Astrocyte (in vitro differentiated cells and primary cell): ENCODE measurements at places on chromosomes 12 and 14. TPM values are rescaled to one million over a fixed set of nuclear protein-coding genes. Genes with fewer than 3 reads are reported as not detected.

- H3K36me3 ChIP-seq, result no peaks in the 10 kb centered on the region
- DNase-seq, result peak; percentile 54
- H3K27ac ChIP-seq, result no peak overlapping the region
- H3K27me3 ChIP-seq, result no peaks in the 10 kb centered on the region
These were observed 258.1 kb downstream of the PCNX1 start for GRCh38 chr14:71165121-71166031.

DNA sequence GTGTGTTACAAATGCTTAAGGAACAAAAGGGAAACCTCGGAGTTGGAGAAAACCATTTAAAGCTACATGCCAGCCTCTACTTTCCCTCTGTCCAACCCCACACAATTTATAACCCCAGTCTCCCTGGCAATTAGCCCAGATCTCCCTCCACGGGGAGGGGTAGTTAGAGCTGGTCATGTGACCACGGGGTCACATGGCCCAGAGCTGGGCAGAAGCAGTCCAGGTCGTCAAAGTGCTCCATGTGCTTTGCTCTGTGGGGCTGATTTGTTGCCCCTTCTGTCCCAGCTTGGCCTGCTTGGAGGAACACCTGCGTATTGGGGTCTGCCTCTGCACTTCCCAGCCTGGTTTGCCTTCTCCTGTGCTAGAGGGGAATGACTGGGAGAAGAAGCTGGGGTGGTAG, 219.1 kb downstream of the RBM19 start:
- no peak for DNase-seq
- H3K4me3 ChIP-seq, result no peak overlapping the region
- no peaks in the 10 kb centered on the region for H3K36me3 ChIP-seq
- no peak overlapping the region for H3K27ac ChIP-seq
- H3K27me3 ChIP-seq, result peaks cover 28% of the 10 kb centered on the region
- H3K4me1 ChIP-seq, result no peaks in the 10 kb centered on the region

TSHR gene
- not detected in 2 replicates for total RNA-seq

DNA sequence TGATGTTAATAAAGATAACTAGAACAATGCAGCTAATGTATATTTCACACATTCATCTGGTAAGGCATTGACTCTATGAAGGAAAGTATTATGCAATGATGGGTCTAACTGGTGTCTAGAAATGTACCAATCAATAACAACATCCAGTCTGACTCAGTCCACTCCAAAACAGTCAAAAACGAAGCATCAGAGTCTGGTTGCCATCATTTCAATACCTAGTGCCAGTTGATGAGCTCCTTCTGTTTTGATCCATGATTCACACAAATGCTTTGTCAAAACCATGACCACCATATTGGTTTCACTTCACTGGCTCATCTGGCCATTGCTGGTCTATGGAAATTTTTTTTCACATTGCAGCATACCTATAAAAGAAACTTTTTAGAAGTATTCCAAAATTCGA, 747.2 kb upstream of the TMEM132C start:
- no peak overlapping the region for H3K4me3 ChIP-seq
- H3K36me3 ChIP-seq, result no peaks in the 10 kb centered on the region
- H3K27me3 ChIP-seq, result no peaks in the 10 kb centered on the region

GRCh38 chr12:107397890-107398500, 287.6 kb upstream of the PWP1 start:
- peaks cover 31% of the 10 kb centered on the region for H3K4me1 ChIP-seq
- no peak overlapping the region for H3K4me3 ChIP-seq
- H3K27ac ChIP-seq, result no peak overlapping the region
- no peaks in the 10 kb centered on the region for H3K36me3 ChIP-seq
- DNase-seq, result peak; percentile 18

GRCh38 chr12:66508025-66508424, 170.9 kb downstream of the GRIP1 start:
- H3K27me3 ChIP-seq, result no peaks in the 10 kb centered on the region
- no peak overlapping the region for H3K4me3 ChIP-seq
- no peak overlapping the region for H3K27ac ChIP-seq
- H3K36me3 ChIP-seq, result no peaks in the 10 kb centered on the region
- H3K4me1 ChIP-seq, result no peaks in the 10 kb centered on the region

DNA sequence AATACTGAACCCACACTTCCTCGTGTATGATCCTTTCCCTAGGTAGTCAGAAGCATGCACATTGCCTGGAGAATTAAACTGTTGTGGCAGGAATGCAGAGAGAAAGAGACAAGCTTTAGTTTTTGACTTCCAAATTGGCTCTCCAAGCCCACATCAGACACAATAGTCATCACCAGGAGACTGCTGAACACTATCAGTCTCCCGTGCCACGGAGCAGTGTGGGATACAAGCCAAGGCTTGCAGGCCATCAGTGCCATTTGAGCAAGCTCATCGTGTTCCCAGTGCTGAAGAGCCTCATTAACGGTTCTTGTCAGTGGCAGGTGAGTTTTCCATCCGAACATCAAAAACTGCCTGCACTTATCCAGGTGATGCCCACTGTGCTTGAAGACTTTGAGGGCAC, 410.8 kb downstream of the NAV3 start:
- H3K4me3 ChIP-seq, result no peak overlapping the region
- H3K4me1 ChIP-seq, result no peaks in the 10 kb centered on the region
- no peak for DNase-seq

ENDOU gene
- not detected in 2 replicates for total RNA-seq

DNA sequence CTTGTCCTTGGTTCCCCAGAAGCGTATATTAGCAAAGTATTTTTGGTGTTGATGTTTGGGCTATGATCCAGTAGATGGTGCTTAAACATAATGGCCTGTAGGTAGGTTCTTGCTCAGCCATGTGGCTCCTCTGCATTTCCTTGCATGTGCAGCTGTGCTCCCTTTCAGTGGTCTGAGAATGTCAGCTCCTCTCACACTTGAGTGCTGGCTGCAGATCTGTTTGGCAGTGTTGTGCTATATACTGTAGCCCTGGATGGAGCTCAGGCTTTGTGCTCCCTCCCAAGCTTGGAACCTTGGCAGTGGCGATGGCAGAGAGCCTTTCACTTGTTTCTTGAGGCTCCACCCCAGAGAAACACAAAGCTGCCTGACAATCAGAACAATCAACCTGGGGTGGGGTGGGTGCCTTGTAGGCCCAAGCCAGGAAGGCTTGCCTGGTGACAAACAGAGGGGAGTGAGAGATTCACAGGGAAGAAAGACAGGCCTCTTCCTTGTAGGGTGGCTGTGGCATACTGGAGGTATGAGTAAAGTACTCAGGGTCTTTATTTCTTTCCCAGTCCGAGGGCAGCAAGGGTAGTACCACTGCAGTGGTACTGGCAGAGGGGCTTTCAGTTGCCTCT, 255.3 kb downstream of the RAD51B start:
- no peaks in the 10 kb centered on the region for H3K36me3 ChIP-seq
- H3K4me3 ChIP-seq, result no peak overlapping the region
- H3K4me1 ChIP-seq, result no peaks in the 10 kb centered on the region
- no peaks in the 10 kb centered on the region for H3K27me3 ChIP-seq

DNA sequence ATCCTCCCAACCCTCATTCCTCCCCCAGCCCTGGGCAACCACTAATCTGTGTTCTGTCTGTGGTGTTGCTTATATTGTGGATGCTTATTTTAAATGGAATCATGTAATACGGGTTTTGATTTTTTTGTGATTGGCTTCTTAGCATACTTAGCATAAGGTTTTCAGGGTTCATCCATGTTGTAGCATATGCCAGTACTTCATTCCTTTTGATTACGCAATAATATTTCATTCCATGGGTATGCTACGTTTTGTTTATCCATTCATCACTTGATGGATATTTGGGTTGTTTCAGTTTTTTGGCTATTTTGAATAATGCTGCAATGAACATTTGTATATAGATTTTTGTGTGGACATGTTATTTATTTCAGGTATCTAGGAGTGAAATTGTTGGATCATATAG, 82.9 kb downstream of the TSPAN9 start:
- no peak overlapping the region for H3K4me3 ChIP-seq
- H3K27ac ChIP-seq, result no peak overlapping the region
- H3K4me1 ChIP-seq, result peaks cover 10% of the 10 kb centered on the region
- H3K36me3 ChIP-seq, result no peaks in the 10 kb centered on the region
- no peaks in the 10 kb centered on the region for H3K27me3 ChIP-seq
- peak; percentile 30 for DNase-seq

DNA sequence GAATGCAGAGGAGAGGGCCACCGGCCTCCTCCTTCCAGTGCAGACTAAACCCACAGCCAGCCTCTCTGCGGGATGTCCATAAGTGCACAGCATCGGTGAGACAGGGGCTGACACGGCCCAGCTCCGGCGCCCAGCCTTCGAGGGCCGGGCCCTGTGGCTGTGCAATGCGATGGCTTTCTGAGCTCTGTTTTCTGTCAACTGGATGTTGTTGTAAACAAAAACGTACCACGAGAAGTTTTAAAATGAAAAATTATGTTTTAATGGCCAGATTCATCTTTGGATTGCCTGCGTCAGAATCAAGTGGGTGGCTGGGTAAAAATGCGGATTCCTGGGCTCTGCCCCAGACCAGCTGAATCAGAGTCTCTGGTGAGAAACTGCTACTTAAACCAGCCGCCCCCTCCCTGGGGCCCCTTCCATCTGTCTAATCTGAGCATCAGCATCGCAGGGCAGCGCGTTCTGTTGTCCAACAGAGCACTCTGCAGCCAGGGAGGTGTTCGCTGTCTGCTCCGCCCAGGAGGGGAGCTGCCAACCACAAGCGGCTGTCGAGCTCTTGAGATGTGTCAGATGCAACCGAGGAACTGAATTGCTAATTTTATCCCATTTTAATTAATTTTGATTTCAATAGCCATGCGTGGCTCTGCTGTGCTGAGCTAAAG, 133.4 kb downstream of the RFLNA start:
- H3K4me1 ChIP-seq, result peaks cover 34% of the 10 kb centered on the region
- no peak overlapping the region for H3K4me3 ChIP-seq
- H3K36me3 ChIP-seq, result peaks cover 5% of the 10 kb centered on the region
- H3K27ac ChIP-seq, result peak overlapping the region; percentile 63

GRCh38 chr12:76085520-76085868, 1.0 kb upstream of the NAP1L1 start:
- peaks cover 17% of the 10 kb centered on the region for H3K4me1 ChIP-seq
- DNase-seq, result peak; percentile 55

GRCh38 chr14:75495882-75496281, 26.4 kb upstream of the BATF start:
- no peak overlapping the region for H3K4me3 ChIP-seq
- H3K36me3 ChIP-seq, result no peaks in the 10 kb centered on the region
- no peaks in the 10 kb centered on the region for H3K4me1 ChIP-seq
- no peak for DNase-seq

RNASE1 gene
- total RNA-seq, result 4.7 and 5.3 TPM in 2 replicates

FOXN4 gene
- total RNA-seq, result not detected in 2 replicates

GPRC5A gene
- 4.2 and 12.5 TPM in 2 replicates for total RNA-seq

DNA sequence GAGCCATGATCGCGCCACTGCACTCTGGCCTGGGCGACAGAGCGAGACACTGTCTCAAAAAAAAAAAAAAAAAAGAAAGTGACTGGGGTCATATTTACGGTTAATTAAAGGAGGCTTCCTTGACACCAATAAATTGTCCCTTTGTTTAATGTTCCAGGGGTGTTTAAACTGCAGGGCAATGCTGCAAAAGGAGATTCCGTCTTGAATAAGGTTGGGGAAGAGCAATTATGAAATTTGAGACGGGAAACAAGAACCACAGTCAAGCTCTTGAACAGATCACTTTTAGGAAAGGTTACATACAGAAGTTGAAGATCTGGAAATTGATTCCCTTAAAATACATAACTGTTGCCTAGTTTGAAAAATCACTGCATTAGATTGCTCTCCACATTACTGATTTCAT, 292.9 kb downstream of the DAD1 start:
- H3K27me3 ChIP-seq, result no peaks in the 10 kb centered on the region
- H3K4me3 ChIP-seq, result no peak overlapping the region
- H3K36me3 ChIP-seq, result no peaks in the 10 kb centered on the region

TUNAR gene
- 0.50 and 1.0 TPM in 2 replicates for total RNA-seq

- H3K27me3 ChIP-seq, result no peaks in the 10 kb centered on the region
- H3K36me3 ChIP-seq, result no peaks in the 10 kb centered on the region
- H3K4me3 ChIP-seq, result no peak overlapping the region
- no peak overlapping the region for H3K27ac ChIP-seq
- peak; percentile 76 for DNase-seq
- no peaks in the 10 kb centered on the region for H3K4me1 ChIP-seq
These were observed 60.8 kb downstream of the FLRT2 start for GRCh38 chr14:85590784-85591183.

DNA sequence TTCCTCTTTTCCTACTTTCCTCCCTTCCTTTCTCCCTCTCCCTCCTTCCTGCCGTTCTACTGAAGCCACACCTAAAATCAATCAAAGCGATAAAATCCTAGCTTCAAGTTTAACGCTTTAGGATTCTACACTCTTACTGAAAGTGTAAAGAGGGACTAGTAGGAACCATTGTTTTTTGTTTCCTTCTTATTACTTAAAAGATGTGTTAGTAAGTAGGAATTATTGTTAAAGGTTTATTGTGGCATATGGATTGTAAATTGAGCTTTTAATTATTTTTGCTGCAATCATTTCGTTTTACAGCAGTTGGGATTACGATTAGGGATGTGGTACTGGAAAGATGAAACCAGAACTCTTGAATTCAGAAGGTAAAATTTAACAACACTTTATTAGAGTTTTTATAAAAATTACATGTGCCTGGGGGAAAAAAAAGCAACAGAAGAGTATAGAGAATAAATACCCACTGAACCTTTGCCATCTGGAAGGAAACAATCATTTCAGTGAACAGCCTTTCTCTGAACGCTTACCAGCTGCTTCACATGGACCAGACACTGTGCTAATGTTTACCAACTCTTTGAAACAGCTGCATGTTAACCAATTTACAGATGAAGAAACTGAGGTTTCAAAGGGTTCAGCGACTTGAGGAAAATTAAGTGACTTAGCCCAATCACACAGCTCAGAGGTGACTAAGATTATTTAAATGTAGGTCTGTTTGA, 1.0 kb downstream of the PPP1R36 start:
- DNase-seq, result no peak
- H3K4me1 ChIP-seq, result peaks cover 10% of the 10 kb centered on the region
- no peaks in the 10 kb centered on the region for H3K36me3 ChIP-seq
- no peak overlapping the region for H3K4me3 ChIP-seq
- H3K27me3 ChIP-seq, result peaks cover 20% of the 10 kb centered on the region

EIF2S3B gene
- total RNA-seq, result 5.4 and 6.0 TPM in 2 replicates

PGAM5 gene
- total RNA-seq, result 33.3 and 43.4 TPM in 2 replicates

CALCOCO1 gene
- total RNA-seq, result 85.2 and 102 TPM in 2 replicates

DNA sequence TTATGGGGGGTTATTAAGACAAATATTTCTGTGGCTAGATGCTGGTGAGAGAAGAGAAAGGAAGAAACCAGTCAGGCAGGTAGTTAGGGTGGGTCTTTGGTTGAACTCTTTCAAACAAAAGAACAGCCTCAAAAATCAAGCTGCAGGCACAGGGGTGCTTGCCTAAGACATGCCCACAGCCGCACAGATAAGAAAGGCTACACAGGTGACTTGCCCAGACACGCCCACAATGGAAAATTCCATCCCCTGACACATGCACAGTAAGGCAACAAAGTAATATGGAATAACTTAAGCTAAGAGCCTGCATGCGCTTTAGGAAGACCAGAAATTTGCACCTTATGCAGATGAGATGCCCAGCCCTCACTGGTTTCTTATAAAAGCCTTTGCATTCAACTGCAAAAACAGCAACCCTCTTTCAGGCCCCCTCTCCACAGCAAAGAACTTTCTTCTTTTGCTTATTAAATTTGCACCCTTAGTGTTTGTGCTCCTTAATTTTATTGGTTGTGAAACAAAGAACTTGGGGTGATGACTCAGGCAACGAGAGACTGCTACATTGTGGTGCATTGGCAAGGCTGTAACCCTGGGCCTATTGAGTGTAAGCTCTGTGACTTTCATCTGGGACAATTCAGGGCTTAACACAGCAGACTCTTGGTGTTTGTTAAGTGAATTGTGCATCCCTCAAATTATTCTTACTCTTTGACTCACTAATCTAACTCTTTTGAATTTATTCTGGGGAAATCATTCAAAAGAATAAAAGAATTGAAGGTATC, 149.4 kb downstream of the RPAP3 start:
- H3K4me3 ChIP-seq, result no peak overlapping the region
- H3K36me3 ChIP-seq, result no peaks in the 10 kb centered on the region
- no peak for DNase-seq
- no peak overlapping the region for H3K27ac ChIP-seq
- H3K27me3 ChIP-seq, result peaks cover 3% of the 10 kb centered on the region
